ENCODE measurements at places on chromosomes 16 and 17.

DNA sequence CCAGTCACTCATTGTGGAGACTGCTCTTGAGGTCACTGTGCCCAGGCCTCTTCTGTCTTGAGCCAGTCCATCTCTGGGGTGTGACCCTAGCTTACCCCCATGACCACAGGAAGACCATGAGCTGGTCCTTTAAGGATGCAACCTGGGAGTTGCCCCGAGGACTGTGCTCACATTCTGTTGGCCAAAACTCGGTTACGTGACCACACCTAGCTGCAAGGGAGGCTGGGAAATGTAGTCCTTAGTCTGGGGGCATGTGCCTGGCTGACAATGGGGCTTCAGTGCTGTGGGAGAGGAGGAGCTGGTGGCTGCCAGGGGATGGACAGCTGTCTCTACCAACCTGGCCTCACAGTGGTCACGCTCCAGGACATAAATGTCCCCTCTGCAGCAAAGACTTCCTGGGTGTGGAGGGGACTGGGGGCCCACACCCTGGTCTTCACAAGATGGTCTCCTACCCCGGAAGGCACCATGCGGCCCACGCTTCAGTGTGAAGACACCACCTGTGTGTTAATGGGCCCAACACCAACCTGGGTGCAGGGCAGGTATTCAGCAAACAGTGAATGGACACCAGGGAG lies 55.4 kb downstream of the JPH3 start:
- DNase-seq: no peak

DNA sequence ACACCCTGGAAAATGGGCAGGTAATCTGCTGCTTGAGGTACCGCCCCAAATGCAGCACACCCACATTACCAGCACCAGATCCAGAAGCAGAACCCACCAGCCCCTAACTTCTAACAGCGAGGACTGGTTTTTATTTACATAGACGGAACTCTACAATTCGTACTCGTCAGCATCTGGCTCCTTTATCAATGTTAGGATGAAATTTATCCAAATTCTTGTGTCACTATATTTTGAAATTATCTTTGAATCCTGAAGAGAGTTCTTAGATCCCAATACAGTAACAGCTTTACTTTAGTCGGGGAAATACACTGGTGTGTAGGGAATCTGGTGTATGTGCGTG lies 332 bp upstream of the ALG1 start:
- no peak for DNase-seq

GRCh38 chr17:48163809-48164208 lies 56.2 kb downstream of the SNX11 start:
- DNase-seq: no peak

GRCh38 chr16:50473356-50473945 lies 74.7 kb upstream of the NKD1 start:
- no peak for DNase-seq

- no peak for DNase-seq
These were observed 2.2 kb upstream of the MPG start for GRCh38 chr16:75580-76501.

Data from activated CD8-positive, alpha-beta memory T cell treated with anti-CD3 and anti-CD28 coated beads, Interleukin-2, amount 50 U/mL, for 4 hours (primary cell).